ENCODE measurements at places on chromosomes 5 and 9.

DNA sequence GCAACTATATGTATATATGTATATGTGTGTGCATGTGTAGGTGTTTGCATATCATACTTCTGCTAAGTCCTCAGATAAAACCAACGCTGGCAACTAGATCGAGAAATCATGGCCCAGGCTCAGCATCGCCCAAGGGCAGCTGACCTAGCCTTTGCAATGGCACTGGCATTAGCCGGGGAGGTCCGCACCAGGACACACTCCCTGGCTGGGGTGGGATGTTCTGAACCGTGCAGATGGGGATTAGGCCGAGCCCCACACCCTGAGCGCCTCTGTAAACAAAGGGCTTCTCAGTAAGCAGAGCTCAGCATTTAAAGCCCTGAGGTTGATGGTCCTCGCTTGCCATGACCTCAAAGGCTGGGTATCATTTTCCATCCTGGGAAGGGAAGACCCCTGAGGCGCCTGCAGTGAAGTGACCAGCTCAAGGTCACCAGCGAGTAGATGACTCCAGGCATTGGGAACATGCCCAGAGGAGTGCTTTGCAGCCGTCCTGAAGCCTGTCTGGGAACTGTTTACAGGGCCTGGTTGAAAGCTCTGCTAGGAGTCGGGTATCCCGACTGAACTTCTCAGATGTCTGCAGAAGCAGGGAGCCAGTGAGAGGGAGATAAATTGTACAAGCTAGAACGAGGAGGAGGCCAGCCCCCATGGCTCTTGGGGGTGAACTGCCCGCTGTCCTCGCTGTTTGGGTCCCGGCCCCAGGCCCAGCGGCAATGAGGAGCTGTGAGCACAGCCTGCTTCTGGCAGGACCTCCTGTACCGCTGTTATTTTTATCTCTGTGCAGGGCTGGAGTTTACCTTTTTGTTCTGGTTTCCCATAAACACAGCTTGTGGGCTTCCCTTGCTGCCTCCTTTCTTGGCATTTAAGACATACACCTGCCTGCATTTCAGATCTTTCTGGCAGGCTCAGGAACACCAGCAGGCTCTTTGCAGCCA is 18.4 kb downstream of the GADD45G start:
- DNase-seq = no peak

- no peak for DNase-seq
Observed at GRCh38 chr9:14960881-14961280, 50.7 kb upstream of the FREM1 start.

DNA sequence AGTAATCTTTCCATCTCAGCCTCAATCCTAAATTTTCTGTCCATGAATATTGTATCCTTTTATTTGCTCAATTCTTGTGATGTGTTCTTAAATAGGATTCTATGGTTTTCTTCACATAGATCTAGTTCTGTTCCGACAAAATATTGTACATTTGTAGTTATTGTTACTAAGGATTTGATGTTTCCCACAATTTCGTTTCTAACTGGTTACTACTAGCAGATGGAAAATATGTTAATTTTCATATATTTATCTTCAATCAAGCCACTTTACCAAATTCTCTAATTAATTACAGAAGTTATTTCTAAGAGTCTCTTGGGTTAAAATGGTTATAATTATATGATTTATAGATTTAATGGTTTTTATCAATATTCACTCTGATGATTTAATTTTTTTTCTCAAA is 60.3 kb downstream of the SEC61B start:
- DNase-seq = no peak

- no peak for DNase-seq
Observed at GRCh38 chr5:60516688-60517087, 183.3 kb downstream of the DEPDC1B start.

DNA sequence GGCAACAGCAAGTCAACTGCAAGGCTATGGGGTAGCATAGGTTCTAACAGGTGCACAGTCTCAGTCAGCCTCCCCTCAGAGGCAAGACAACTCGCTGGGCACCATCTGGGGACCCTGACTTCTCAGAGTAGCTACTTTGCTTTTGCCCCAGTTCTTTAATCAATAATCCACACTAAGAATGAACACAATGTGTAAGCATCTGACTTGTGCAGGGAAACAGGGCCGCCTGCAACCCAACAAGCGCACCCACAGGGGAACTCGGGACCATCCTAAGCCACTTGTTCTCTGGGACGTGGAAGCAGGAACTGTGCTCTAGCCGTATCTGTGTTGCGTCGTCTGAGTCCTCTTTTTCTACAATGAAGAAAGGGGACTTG is 1.9 kb downstream of the MOB3B start:
- peak; percentile 32 for DNase-seq

DNA sequence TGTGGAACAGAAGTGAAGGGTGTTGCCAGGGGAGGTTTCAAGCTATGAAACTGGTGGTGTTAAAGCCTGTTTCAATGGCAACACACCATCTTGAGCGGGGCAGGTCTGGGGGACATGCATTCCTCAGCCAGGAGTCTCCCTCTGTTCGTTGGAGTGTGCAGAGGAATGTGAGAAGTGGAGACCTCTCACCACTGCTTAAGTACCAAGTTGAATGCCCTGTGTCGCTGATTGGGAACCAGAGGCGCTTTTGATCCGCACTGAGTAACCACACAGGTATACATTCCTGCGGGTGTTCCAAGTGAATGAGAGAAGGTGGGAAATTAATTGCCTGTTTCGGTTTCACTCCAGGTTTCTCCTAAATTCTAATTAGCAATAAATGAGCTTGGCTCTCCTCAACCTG is 99.4 kb downstream of the LIX1 start:
- DNase-seq = no peak

- DNase-seq = peak; percentile 47
Observed at GRCh38 chr5:123036391-123037103, at the start of gene PPIC. Gene PPIC (minus strand): TSS chr5:123036725. CDS start chr5:123036625, 100 bp downstream.

- no peak for DNase-seq
Observed at GRCh38 chr5:127870914-127871313, 167.7 kb downstream of the CCDC192 start.

DNA sequence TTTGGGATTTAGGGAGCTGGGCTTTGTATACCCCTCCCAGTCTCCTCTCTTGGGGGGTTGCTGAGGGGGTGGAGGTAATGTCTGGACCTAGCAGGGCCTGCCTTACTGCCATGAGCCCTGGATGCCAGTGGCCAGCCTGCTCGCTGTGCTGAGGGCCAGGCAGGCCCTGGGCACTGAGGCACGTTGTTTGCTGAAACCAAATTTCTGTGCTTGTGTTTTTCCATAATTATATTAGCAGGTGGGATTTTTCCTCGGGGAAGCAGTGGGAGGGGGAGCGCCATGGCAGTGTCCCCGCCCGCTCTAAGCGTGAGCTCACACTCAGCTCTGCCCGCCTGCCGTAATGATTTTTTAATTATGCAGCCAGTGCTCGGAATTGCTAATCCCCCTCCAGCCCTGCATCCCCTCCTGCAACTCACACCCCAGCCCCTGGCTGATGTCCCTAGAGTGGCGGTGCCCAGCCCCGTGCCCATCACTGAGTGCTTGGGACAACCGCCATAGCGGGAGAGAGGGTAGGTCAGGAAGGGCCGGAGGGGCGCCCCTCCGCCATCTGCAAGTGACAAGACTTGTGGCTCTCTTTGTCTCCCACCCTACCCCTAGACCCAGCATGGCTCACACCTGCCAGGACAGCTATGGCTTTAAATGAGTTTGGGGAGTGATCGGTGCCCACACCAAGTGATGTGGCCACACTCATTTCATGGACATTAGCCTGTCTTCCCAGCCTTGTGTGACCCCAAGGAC is 20.9 kb downstream of the CXXC5 start:
- no peak for DNase-seq

GRCh38 chr5:106510321-106510720 is 1160.4 kb downstream of the EFNA5 start:
- no peak for DNase-seq

GRCh38 chr5:160221082-160221481 is 8.2 kb upstream of the FABP6 start:
- DNase-seq = no peak

- no peak for DNase-seq
Observed at GRCh38 chr9:137965177-137965795, 87.7 kb downstream of the CACNA1B start.

DNA sequence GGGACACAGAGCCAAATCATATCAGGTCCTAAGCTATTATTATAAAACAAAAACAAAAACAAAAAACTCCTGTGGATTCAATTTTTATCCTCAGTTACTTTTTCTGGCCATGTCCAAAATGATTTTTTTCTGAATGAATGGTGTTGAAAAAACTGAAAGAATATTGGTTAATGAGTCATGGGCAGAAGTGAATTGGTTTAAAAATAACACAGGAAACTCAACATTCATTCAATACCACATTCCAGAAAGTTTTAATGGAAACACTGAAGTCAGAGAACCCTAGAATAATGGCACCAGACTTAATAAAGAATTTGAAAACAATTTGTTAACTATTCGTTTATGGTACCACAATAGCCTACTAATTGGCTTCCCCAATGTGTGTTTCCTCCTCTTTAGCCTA is 102.4 kb upstream of the CDH9 start:
- DNase-seq = no peak
